Aorta (tissue), 5 donors: ENCODE measurements at places on chromosomes 5 and 9. TPM values are rescaled to one million over a fixed set of nuclear protein-coding genes. Genes with fewer than 3 reads are reported as not detected.

- H3K4me1 ChIP-seq: peaks cover 5% of the 10 kb centered on the region
- H3K36me3 ChIP-seq: no peaks in the 10 kb centered on the region
- H3K27ac ChIP-seq: no peak overlapping the region
- H3K27me3 ChIP-seq: no peaks in the 10 kb centered on the region
- no peak for DNase-seq
These were observed 84.9 kb upstream of the BASP1 start for GRCh38 chr5:17132444-17133083.

ADRB2 gene
- total RNA-seq: 2.2 TPM

DNA sequence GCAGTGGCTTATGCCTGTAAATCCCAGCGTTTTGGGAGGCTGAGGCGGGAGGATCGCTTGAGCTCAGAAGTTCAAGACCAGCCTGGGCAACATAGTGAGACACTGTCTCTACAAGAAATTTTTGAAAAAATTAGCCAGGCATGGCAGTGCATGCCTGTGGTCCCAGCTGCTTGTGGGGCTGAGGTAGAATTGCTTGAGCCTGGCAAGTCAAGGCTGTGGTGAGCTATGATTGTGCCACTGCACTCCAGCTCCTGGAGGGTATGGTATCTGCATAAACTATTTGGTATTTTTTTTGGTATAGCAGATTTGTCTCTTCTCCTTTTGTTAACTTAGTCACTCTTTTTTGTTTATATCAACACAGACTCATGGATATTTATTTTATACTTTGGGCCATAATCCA is 61.5 kb upstream of the TEX48 start:
- H3K27ac ChIP-seq: no peak overlapping the region
- no peak overlapping the region for H3K4me3 ChIP-seq
- DNase-seq: no peak
- H3K4me1 ChIP-seq: peaks cover 2% of the 10 kb centered on the region

SPATA31E1 gene
- total RNA-seq: not detected

DNA sequence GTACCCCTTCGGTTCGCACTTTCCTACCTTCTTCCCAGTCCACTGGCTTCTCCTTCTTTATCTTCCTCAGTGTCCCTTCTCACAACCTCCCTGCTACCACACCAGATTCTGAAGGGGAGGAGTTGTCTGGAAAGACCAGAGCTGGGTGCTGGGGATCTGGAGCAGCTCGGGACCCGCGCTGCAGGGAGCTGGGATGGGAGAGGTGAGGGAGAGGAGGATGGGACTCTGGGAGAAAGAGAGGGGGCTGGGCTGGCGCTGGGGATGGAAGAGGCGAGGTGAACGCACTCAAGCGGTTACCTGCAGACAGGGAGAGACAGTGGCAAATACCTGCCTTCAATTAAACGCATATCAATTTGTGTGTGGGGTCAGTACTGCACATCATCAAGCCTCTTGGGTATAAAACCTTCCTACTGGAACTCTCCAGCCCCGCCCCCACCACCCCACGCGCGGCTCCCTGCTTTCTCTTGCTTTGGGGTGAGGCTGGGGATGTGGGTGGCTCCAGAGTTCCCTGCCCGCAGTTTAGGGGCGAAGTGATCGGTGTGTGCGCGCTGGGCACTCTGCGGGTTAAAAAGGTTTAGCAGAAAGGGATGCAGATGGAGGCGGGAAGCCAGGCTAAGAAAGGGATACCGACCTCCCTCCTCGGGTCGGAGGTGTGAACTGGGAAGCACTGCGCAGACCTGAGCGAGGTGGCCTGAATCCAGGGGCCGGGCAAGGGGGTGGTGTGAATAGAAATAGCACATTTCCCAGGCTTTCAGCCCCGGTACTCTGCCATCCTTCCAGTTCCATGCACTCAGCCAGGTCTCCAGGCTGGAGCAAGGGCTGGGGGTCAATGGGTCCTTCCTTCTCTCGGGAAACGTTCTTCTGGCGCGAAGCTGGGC is 977 bp upstream of the PAM start:
- no peaks in the 10 kb centered on the region for H3K4me1 ChIP-seq
- no peaks in the 10 kb centered on the region for H3K36me3 ChIP-seq
- no peak overlapping the region for H3K27ac ChIP-seq

TNC gene
- total RNA-seq: 1,047 TPM

EGFLAM gene
- 13.5 TPM for total RNA-seq

DNA sequence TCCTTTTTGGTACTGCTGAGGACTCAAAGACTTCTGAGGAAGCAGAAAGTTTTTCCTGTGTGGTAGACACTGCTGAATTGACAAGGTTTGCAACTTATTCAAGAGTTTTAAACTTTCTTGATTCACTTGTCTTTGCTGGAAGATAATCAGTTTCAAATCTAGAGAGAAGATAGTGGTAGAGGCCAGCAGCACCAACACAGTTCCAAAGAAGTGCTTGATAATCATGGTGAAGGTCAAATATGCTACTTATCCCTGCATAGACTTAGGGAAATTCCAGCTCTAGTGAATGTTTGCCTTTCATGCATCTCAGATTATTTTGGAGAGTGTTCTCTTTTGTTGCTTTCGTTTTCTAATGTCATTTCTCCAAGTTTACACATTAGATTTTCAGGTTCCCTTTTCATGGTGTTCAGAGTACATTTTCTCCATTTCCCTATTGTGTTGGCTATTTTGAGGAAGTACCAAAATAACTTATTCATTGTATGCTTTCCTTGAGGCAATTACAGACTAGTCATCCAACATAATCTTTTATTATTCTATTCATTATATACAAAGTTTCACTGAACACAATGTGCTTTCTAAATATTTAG is 550 bp downstream of the IFNE start:
- DNase-seq: no peak
- H3K27me3 ChIP-seq: no peaks in the 10 kb centered on the region
- H3K36me3 ChIP-seq: no peaks in the 10 kb centered on the region
- H3K27ac ChIP-seq: no peak overlapping the region

DNA sequence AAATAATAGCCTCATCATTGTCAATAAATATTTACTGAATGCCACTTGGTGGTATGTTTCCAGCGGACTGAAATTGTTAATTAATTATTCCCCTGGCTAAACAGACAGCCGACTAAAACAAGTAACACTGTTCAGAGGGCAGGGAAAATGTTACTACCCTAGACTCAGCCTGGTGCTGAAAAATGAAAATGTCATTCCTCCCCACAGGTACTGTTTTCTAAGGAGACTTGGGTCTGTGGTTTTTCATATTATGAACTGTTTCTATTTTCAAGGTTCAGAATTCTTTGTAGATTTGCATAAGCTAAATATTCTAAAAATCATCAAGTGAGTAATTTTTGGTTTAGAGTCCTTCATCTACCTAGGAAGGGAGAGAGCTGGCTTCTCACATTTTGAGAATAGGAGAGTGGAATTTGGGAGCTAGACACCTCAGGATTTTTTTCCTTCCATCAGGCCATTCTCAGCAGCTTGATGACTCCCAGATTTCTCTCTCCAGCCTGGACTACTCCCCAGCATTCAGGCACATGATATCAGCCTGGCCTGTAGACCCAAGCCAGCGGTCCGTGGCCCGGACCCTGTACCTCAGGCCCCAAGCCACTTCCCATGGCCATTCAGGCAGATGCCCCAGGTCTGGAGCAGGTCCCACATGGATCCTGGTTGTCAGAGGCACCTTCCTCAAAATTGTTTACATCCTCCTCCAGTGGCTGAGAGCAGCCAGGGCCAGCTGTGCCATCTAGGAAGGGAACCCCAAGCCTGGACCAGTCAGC is 24.4 kb downstream of the BHMT start:
- H3K36me3 ChIP-seq: no peaks in the 10 kb centered on the region
- no peaks in the 10 kb centered on the region for H3K27me3 ChIP-seq
- DNase-seq: no peak
- H3K27ac ChIP-seq: no peak overlapping the region
- H3K4me3 ChIP-seq: no peak overlapping the region

DNA sequence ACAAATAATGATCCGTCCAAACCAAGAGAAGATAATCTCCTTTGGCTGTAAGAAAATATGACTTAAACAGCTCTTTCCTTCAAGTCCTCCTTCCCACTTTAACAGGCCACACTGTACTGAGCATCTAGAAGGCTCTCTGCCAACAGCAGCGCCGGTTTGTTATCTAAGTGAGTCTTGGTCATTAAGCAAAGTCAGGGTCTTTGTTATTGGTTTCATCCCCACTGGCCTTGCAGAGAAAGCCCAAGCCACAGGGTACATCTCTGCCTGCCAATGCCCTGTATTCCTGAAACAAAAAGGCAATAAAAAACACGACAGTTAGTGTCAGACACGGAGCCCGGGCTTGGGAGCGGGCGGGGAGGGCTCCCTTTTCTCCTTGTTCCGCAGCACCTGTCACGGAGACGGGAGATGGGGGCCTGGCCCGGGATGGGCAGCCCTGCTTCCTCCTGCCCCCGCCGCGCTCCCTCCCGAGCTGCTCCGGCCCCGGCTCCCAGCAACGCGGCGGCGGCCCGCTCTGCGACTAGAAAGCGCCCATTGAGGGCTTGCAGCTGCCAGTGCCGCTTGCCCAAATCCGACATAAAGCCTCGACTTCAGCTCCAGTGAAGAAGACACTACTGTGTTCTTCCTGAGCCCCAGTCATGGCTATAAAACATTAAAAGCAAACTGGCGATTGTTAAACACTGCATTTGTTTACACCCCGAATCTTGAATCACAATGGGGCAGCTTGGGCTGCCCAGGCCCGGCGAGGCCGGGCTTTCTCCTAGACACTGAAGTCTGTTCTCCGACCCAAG is 28.1 kb upstream of the PIK3R1 start:
- no peaks in the 10 kb centered on the region for H3K27me3 ChIP-seq
- H3K4me3 ChIP-seq: no peak overlapping the region
- DNase-seq: peak; percentile 74
- no peaks in the 10 kb centered on the region for H3K36me3 ChIP-seq
- H3K27ac ChIP-seq: no peak overlapping the region
- peaks cover 1% of the 10 kb centered on the region for H3K4me1 ChIP-seq

GRCh38 chr9:108776920-108777639 is 78.7 kb downstream of the ACTL7B start:
- no peaks in the 10 kb centered on the region for H3K4me1 ChIP-seq
- H3K4me3 ChIP-seq: no peak overlapping the region
- H3K27me3 ChIP-seq: no peaks in the 10 kb centered on the region
- DNase-seq: no peak

GRCh38 chr9:34634551-34635248 is 2.9 kb downstream of the SIGMAR1 start:
- H3K36me3 ChIP-seq: no peaks in the 10 kb centered on the region
- H3K4me3 ChIP-seq: no peak overlapping the region
- H3K4me1 ChIP-seq: no peaks in the 10 kb centered on the region
- H3K27ac ChIP-seq: no peak overlapping the region
- DNase-seq: no peak

GRCh38 chr5:67244345-67244793 is 47.8 kb upstream of the CD180 start:
- H3K4me3 ChIP-seq: no peak overlapping the region
- H3K27me3 ChIP-seq: no peaks in the 10 kb centered on the region
- H3K36me3 ChIP-seq: no peaks in the 10 kb centered on the region
- DNase-seq: no peak

GRCh38 chr9:110081395-110081794 is 126.6 kb downstream of the C9orf152 start:
- no peak overlapping the region for H3K4me3 ChIP-seq
- H3K27me3 ChIP-seq: no peaks in the 10 kb centered on the region
- peaks cover 6% of the 10 kb centered on the region for H3K4me1 ChIP-seq
- DNase-seq: no peak

NFIL3 gene
- total RNA-seq: 54.8 TPM
